Epithelial cell of alveolus of lung (primary cell): ENCODE measurements at places on chromosomes 11 and 22. TPM values are rescaled to one million over a fixed set of nuclear protein-coding genes. Genes with fewer than 3 reads are reported as not detected.

PRR33 gene
- total RNA-seq: not detected in 2 replicates

CSNK2A3 gene
- 1.4 and 2.2 TPM in 2 replicates for total RNA-seq

PATE4 gene
- total RNA-seq: not detected in 2 replicates

NRXN2 gene
- total RNA-seq: not detected in 2 replicates

XKR3 gene
- not detected in 2 replicates for total RNA-seq
